ENCODE measurements at places on chromosomes 5 and 9.

- no peak for DNase-seq
These were observed 4.7 kb upstream of the TTLL11 start for GRCh38 chr9:122097679-122098315.

DNA sequence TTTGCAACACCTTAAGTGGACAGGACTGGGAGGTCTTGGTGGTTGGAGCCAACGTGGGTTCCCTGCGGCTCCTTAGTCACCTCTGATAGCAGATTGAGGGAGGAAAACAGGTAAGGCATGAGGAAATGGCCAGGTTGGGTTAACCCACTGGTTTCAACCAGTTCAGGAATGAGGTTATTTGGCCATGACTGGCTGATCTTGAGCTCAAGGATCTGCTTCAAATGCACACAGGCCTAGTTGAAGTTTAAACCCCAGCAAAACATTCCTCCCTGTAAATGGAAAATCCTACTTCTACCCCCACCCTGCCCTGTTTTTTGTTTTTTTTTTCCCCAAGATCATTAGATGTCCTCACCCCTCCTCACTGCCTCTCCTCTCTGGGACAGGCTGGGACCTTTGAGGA, 3.2 kb upstream of the NUP214 start:
- no peak for DNase-seq

GRCh38 chr9:130193531-130194377, 21.6 kb downstream of the NCS1 start:
- no peak for DNase-seq

DNA sequence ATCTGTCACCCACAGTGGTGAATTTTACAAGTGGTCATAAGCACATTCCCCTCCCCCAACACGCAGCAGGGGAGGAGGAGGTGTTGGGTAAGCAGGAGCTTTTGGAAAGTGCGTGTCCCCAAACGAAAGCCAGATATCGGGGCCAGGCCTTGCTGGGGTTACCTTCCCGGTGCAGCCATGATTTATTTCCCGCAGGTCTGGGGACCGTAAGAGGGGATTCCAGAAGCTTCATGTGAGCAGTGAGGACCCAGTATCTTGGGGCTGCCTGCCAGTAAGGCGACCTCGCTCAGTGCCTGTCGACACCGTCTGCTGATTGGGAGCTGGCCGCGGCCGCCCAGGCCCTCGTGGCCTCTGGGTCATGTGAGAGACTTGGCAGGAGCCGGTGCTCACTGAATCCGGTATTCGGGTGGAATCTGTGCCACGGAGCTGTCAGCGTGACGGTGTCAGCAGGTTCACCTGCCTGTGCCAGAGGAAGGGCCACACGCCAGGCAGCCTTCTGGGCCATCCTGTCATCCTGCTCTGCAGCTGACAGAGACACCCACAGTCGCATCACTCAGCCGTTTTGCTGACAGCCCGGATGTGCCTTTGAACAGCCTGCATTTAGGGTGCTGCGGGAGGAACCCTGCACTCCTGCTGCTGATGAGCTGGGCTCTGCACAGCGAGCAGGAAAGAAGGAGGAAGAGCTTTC, 37.3 kb downstream of the SEC61B start:
- DNase-seq: no peak

GRCh38 chr9:127519301-127520166, 68.2 kb downstream of the LRSAM1 start:
- no peak for DNase-seq
